ENCODE measurements at places on chromosomes 1 and 21.

GRCh38 chr1:28155628-28156027 lies 20.9 kb downstream of the PTAFR start:
- no peak for DNase-seq

- DNase-seq, result no peak
Measured at GRCh38 chr1:220497220-220497947, 30.6 kb upstream of the MARK1 start.

GRCh38 chr1:43279161-43279560 lies 6.2 kb downstream of the C1orf210 start:
- DNase-seq, result no peak

GRCh38 chr1:244839656-244840055 lies 4.2 kb downstream of the COX20 start:
- no peak for DNase-seq

DNA sequence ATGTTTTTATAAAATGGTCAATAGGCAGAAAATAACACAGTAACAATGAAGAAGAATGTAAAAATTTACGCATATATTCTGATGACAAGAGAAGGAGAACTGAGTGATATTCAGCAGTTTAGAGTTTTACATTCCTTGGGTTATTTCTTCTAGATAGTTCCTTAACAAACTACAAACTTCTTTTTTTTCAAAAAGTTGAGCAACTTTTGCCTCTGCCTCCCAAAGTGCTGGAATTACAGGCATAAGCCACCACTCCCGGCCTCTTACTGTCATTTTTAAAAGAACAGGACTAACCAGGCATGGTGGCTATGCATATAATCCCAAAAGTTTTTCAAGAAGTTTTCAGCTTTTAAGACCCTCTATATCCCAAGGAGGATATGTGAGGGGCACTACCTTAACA lies 32.9 kb downstream of the ARNT start:
- DNase-seq, result no peak

- no peak for DNase-seq
Measured at GRCh38 chr1:209890641-209891330, 47.2 kb upstream of the SYT14 start.

Data from brain microvascular endothelial cell (primary cell).